ENCODE measurements at places on chromosomes 3 and 15.
A peak's percentile ranks its signal among the peaks of the same experiment; 100 is the strongest.

GRCh38 chr3:182469086-182469485 lies 324.2 kb upstream of the ATP11B start:
- no peak for DNase-seq

DNA sequence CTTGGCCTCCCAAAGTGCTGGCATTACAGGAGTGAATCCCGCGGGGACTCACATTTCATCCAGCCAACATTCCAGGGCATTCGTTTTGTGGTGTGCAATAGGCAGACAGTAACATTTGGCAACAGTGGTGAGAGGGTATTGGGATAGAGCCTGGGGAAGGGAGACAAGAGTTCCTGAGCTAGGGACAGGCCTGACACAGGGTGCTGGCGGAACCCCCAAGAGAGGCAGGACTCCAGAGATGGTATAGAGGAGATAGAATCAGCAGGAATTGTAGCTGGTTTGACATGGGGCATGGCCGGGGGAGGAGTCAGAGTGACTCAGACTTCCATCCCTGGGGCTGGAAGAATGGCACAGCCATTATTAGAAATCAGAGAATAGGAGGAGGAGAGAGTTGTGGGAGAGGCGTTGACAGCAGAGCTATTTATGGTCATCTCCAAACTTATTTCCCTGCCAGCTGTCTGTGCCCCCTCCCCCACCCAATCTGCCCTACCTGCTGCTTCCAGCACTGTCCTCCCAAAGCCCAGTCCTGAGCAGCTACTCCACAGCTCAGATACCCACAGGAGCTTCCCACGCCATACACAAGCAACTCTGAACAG lies 4.4 kb upstream of the IDH2 start:
- DNase-seq: no peak

DNA sequence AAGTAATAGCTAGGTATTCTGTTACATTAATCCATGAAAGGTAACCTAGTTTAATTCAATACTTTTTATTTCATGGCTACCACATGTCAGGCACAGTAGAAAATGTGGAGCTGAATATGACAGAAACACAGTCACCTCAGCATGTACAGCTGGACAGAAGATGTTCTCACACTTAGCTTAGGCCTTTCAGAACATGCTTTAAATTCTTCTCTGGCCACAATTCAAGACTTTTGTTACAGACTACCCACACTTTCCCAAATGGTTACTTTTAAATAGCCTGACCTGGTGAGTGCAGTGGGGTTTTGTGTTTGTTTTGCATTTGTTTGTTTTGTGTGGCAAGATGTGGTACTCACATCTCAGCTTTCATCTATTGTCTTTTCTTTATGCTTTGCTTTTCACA lies 1079.5 kb downstream of the IGSF11 start:
- no peak for DNase-seq

DNA sequence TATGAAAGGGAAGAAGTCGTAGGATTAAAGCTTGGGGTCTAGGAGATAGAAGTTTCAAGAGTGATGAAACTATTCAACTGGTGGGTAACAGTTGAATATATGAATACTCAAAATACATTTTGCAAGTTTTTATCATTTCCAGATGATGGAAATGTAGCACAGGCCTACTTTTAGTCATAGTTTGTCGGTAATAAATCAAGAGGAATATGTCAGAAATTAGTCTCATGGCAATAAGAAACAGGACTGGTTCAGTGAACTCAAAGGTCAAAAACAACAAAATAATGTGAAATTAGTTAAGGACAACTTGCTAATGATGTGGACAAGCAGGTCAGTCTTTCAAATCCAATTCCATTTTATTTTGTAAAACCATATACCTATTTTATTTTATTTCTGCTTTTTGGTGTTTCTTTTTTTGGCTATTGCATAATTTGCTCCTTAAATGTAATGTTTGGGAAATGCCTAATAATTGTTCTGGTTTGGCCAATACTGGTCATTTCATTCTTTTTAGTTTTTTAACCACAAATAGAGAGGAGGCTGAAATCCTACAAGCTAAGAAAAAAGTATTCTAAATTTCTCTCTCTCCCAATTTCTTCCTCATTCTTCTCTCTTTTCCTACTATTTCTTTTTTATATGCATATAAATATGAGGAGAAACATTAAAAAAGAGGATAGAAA lies 195.2 kb upstream of the ARHGEF26 start:
- DNase-seq: no peak

- no peak for DNase-seq
Observed at GRCh38 chr3:123773681-123774431, 110.3 kb downstream of the MYLK start.

- DNase-seq: no peak
Observed at GRCh38 chr3:47434849-47435248, 40.9 kb downstream of the SCAP start.

GRCh38 chr3:42934111-42934510 lies 28.2 kb downstream of the ZNF662 start:
- no peak for DNase-seq

- DNase-seq: no peak
Observed at GRCh38 chr3:53974324-53974723, 82.7 kb upstream of the SELENOK start.

GRCh38 chr3:148333091-148333490 lies 364.6 kb upstream of the AGTR1 start:
- DNase-seq: no peak

GRCh38 chr3:125383744-125384143 lies 8.6 kb upstream of the ZNF148 start:
- no peak for DNase-seq

DNA sequence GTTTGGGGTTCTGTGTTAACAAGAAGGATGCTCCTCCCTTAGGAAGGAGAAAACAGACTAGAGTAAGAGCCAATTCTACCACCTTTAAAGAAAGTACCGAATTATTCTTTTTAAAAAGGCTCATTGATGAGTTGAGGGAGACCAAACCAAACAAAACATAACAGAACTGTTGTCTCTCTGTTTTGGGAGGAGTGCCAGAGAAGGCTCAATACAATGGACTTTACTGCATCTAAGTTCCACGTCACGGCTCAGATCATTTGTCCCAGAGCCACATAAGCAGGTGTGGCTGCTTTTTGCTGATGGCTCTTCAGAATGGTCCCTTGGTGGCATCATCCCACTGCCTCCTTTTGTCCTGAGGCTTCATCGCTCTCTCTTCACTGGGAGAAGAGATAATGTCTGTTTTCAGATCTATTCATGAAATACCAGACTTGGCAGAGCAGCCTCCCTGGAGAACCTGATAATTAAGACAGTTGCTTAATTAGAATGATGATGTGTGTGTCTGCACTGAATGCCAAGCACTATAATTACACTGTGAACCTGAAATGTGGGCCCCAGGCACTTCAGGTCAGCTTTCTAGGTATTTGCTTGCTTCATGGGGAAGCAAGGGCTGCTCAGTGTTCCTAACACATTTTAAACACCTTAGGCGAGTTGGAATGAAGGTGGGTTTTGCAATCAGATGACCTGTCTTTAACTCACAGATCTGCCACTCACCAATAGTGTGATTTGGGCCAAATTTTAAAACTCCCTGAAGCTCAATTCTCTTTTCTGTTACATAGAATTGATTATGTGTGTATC lies 335.2 kb upstream of the MCTP2 start:
- no peak for DNase-seq

GRCh38 chr15:65431731-65432130 lies 9.0 kb upstream of the IGDCC4 start:
- DNase-seq: no peak

DNA sequence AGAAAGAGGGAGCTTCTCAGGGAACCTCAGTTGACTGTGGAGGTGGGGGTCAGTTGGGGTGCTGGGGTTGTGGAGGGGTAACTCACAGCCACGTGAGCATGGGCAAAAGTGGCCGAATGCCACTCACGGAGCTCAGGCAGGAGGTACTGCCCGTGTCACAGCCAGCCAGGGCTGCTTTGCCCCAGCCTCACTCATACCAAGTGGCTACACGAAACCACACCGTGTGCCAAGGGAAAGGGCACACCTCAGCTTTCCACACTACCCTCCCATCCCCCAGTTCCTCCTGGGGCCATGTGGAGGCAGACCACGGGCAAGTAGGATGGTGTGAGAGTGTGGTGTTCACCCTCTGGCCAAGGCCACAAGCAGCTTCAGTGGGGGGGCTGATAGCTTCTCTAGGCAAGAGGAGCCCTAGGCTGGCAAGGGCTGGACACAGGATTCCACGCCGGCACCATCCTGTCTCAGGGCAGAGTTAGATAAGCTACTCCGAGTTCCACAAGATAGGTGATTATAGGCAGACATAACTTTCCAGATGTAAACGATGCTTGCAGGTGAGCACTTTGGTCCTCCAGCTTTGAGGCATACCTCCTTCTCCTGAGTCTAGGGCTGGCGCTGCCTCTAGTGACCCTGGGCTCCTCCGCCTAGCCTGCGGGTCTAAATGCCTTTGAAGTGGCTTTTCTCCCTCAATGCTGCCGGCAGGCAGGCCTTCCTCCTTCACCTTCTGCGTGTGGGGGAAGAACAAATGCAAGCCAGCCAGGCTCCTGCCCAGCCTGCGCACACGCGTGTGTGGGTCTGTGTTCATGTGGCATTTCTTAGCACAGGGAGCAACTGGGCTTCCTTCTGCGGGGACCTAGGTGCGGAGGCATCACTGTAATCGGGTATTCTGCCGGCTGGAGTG lies 25.0 kb downstream of the RGMA start:
- DNase-seq: no peak

- DNase-seq: no peak
Observed at GRCh38 chr3:156964577-156964976, 138.4 kb downstream of the LEKR1 start.

DNA sequence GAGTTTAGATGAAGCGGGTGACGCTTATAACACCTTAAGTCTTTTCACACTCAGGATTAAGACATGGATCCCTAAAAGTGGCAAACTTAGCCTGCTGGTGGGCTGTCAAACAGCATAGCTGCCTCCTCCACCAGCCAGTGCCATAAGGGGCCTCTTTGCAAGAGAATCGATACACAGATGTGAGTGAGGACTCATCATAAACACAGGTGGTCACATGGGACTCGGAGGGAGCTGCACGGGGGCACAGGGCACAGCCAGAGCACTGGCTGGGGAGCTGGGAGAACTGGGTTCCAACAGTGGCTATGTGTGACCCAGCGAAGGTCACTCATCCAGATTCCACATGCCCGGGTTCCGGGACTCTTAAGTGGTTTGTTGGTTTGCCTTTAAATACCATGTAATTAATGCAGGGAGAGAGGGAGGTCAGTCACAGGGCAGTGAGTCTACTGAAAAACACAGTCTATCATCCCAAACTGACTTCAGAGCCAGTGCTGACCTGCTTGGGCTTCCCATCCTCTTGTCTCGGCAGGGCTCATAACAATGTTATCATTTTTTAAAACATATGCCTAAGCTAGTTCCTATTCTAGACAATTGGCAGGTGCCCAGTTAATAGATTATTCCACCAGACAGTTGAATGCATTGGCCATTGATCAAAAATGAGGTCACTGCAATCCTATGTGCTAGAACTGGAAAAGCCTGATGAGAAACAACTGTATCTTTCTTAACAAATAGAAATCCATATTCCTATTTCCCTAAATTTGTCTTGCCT lies 51.8 kb downstream of the SLC12A8 start:
- no peak for DNase-seq

GRCh38 chr3:66825375-66825774 lies 172.7 kb upstream of the KBTBD8 start:
- no peak for DNase-seq

GRCh38 chr15:69138963-69139362 lies 21.5 kb upstream of the GLCE start:
- DNase-seq: no peak

DNA sequence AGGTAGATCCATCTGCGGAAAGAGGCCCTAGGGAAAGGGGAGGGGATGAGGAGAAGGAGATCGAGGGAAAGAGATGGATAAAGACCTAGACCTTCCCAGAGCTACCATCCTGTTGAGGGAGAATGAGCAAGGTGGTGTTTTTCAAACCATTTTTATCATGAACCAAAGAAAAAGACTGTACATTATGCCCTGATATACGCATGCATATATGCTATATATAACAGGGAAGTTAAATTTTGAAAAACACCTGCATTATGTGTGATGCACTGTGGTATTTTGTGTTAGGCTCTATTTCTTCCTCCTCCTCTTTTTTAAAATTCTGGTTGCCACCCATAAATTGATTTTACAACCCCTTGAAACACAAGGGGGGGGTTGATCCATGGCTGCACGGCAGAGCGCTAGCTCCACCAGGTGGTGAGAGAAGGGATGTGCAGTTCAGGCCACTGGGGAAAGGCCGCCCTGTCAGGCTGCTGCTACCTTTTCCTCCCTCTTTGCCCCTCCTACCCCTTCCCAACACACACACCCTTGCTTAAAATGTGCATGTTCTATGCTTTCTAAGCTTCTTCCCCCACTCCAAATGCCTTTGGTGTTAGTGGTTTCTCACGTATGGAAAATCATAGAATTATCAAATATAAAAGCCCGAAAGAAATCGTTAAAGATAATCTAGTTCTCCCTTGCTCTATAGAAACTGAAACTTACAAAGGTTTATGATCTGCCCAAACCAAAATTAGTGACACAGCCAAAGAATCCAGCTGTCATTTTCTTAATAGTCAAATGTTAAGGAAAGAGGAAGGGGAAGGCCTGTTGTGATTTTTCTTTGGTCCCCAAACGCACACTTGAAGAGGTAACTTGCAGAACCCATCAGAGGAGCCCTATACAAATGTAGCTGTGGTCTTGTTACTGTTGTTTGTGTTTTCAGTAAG lies 262.0 kb upstream of the UMPS start:
- DNase-seq: peak; percentile 4

GRCh38 chr3:98600412-98601095 lies 7.1 kb upstream of the CPOX start:
- no peak for DNase-seq

DNA sequence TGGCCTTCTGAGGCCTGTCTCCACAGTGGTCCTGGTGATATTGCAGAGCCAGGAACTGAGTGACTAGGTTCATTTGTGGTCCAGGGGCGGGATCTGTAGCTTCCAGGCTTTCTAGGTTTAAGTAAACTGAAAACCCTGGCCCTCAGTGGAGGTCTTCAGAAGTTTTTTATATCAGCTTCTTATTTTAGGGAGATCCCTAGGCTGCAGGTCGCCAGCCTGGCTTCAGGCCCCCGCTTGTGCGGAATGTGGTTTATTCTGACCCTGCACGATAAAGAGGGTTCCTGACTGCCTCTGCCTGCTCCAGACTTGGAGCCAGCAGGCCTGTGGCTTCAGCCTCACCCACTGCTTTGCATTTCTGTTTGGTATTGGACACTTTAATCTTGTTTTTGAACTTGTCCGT lies 133.9 kb upstream of the PLXNA1 start:
- no peak for DNase-seq

GRCh38 chr3:64684715-64685261 lies 3.0 kb downstream of the ADAMTS9 start:
- no peak for DNase-seq

- no peak for DNase-seq
Observed at GRCh38 chr15:74799255-74799855, 13.3 kb upstream of the LMAN1L start.

GRCh38 chr3:11290743-11291680 lies 18.8 kb downstream of the ATG7 start:
- no peak for DNase-seq

- DNase-seq: no peak
Observed at GRCh38 chr3:176794406-176794805, 402.9 kb downstream of the TBL1XR1 start.

DNA sequence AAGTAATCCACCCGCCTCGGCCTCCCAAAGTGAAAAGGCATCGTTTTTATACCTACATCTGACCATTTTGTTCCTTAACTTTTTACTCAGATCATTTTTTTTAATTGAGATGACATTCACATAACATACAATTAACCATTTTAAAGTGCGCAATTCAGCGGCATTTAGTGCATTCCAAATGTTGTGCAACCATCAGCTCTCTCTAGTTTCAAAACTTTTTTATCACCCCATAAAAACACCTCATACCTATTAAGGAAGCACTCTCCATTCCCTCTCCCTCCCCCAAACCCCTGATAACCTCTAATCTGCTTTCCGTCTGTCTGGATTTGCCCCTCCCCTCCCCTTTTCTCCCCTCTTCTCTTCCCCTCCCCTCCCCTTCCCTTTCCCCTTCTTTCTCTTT lies 310.1 kb downstream of the UACA start:
- no peak for DNase-seq

All from stimulated activated CD4-positive, alpha-beta T cell treated with anti-CD3 and anti-CD28 coated beads, Interleukin-1b, Interleukin-23, amount 100 ng/mL, for 24 hours (primary cell).